ENCODE measurements at places on chromosomes 2 and 18.

GRCh38 chr18:75757951-75758350, 330.4 kb upstream of the SMIM21 start:
- DNase-seq: no peak

DNA sequence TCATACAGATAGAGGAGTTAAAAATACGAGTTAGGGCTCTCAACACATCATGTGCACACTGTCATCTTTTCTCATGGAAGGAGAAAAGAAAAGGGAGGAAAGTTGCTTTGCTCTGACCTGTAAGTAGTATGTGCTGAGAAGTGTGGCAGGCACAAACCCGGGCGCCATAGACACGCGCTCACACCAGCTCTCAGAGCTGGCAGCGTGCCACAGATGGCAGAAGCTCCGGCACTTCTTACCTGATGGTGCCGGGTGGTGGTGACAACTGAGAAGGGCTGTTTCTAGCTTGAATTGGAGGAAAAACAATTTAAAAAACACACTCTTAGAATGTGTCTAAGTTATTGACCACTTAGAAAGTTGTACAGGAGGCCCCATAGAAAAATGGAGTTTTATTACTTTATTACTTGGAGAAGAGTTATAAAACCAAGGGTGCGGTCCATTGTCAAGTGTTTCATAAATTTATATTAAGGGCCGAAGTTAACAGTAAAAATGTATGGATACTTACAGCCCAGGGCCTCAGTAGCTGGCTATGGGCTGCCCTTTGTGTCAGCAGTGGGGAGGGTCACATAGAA, 92.2 kb downstream of the DPP4 start:
- no peak for DNase-seq

DNA sequence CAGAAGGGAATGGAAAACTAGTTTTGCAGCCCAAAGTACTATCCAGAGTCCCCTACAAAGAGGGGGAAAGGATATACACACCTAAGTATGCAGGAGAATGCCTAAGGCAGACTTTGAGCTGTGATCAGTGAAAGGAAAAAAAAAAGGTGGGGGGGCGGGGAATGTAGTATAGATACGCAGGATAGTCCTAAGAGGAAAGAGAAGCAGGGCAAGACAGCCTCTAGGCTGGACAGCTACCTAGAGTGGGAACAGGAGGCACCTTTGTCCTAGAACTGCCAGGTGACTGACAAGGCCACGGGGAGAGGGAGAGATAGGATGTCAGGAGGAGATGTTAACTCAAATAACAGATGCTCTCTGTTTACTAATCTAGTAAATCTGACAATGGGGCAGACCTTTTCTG, 6.0 kb downstream of the REEP1 start:
- no peak for DNase-seq

GRCh38 chr18:57113799-57114420, 33.0 kb upstream of the BOD1L2 start:
- DNase-seq: no peak

GRCh38 chr2:241637795-241638660, 535 bp downstream of the ATG4B start:
- DNase-seq: no peak

DNA sequence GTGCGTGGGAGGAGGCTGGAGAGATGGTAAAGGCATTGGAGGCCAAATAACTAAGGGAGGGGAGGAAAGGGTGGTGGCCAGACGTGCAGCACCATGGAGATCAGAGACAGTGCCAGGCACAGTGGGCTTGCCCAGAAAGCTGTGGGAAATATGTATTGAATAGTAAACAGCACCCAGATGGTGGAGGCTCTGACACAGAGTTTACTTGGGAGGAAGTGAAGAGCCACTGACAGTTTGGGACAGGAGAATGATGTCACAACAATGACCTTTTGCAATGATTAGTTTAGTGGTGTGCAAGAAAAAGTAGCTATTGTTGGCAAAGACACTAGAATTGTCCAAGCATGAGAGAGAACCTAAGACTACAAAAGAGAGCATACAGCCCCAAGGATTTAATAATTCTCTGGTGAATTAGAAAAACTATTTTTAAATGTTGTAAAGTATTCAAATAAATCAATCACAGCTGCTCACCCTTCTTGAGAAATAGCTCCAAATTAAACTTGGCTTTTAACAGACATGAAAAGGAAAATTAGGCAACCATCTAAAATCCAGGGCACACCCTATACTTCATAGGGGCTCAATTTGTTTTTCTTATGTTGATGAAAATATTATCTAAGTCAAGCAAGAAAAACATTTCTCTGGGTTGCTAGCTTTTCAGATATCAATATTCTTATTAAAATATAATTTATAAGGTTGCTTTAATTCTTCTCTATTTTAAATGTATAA, 458.7 kb upstream of the HNRNPA3 start:
- DNase-seq: no peak

DNA sequence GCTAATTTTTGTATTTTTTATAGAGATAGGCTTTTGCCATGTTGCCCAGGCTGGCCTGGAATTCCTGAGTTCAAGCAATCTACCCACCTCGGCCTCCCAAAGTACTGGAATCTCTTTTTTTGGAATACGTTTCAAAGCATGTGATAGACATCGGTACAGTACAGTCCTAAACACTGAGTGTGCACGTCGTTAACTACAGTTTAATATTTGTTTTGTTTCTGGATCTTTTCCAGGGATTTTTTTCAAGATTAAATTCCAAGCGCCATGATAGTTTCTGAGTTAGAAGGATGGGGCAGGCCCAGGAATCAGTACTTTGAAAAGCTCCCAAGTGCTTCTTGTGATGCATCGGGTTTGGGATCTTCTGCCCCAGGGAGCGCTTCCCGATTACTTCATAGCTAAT, 33.3 kb downstream of the NEDD4L start:
- no peak for DNase-seq

- no peak for DNase-seq
Measured at GRCh38 chr18:8260827-8261226, 348.4 kb upstream of the RAB12 start.

DNA sequence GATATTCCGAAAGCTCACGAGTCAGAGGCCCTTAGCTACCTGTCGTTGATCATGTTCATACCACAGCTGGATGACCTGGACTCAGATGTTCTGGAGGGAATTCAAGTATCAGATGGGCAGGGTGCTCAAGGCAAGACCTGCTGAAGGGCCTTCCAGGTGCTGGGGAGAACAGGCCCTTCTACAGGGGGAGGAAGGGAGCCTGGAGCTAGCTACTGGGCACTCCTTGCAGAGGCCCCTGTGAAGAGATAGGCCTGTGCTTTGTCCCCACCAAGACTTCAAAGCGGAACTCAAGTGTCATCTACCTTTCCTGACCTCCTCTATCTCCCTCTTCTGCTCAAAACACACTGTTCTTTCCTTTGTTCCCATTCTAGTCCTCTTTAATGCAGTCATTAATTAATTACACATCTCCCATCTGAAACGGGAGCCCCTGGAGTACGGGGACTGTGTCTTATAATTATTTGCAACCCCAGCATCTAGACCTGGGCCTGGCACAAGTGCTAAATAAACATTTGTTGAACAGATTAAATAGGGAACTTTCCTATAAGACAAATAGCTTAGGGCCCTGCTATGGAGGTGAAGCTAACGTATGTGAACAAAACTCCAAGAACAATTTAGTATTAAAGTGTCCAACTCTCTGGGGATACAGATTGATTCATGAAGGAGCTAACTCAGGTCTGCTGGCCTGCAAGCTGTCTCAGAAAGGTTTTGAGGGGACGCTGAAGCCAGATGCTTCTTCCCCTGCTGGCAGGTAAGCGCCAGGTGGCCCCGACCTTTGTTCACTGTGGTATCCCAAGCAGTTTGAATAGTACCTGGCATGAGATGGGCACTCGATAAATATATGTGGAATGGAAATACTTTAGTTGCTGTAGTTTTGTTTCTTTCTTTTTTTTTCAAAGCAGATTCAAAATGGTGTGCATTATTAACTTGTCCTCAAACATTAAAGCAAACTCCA, 22.0 kb downstream of the RHOB start:
- no peak for DNase-seq

DNA sequence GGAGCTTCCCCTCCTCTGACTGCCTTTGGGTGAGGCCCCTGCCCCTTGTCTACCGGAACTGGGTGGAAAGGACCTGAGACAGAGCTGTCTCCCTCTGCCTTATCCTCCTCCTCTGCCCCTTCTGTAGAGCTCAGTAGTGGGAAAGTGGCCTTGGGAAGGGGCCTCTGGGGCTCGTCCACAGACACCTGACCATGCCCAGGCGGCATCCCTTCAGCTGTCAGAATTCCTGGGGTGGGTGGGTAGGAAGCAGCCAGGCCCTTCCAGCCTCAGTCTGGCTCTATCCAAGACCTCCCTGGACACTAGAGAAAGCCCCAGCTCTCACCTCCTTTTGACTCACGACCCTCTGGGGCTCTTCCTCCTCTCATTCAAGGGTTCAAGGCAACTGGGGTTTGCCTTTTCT, 35.6 kb downstream of the B3GNT2 start:
- DNase-seq: no peak

DNA sequence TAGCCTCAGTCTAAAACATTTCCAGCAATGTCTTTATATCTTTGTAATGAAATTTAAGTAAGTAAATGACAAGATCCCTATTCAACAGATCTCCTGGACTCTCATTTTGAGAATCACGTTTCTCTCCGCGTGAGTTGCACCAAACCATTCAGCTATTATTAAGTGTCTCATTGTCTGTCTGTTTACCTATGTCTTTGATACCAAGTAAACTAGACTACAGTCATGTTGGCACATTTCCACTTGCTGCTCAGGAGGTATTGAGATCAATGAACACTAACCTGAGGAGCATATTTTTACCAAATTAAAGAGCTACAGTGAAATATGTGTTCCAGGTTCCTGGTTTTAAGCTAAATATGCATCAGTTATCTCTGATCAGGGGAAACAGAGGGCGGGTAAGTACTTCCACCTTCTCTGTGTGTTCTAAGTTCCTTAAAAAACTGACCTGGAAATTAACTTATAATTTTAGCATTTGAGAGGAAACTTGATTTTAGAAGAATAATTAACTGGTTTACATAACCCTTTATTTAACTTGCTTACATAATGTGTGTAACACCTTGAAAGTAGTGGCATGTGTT, 125.8 kb downstream of the OSBPL6 start:
- no peak for DNase-seq

GRCh38 chr2:223054193-223054781, 2.3 kb downstream of the KCNE4 start:
- DNase-seq: no peak

DNA sequence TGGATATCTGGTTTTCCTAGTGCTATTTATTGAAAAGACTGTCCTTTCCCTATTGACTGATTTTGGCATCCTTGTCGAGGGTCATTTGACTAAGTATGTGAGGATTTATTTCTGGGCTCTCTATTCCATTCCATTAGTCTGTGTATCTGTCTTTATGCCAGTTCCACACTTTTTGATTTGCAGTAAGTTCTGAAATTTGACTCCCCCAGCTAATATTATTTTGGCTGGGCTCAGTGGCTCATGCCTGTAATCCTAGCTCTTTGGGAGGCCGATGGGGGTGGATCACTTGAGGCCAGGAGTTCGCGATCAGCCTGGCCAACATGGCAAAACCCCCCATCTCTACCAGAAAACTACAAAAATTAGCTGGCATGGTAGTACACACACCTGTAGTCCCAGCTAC, 46.8 kb upstream of the GAREM2 start:
- DNase-seq: no peak

DNA sequence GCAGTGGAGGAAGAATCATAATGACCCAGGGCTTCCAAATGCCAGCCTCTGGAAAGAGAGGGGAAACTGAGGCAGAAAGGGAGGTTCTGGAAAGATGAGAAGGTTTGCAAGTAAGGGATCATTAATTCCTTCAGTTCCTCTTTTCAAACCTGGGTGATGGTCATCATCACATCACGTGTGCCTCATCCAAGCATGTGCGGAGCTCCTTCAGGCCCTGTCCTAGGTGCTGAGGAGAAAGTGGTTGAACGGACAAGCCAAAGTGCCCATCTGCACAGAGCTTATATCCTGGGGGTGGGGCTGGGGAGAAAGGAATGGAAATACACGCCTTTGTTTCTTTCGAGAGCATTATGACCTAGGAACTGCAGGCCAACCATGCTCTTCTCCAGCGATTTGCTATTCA, 60.2 kb upstream of the AFF3 start:
- no peak for DNase-seq

DNA sequence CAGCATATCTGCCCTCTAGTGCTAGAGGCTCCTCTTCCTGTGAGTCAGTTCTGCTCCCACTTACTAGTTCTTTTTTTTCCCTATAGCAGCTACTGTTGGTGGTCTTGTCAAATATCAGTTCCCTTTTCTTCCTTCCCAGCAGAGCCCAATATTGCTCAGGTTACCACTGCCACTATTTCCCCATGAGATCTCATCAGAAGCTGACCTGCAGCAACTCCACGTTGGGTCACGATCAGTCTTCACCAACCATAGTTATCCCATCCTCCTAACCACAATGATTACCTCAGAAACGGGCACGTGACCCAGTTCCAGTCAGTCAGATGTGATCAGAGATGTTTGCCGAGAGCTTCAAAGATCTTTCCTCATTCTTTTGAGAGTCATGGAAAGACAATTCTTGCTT, 59.7 kb upstream of the CAPN13 start:
- DNase-seq: no peak

- no peak for DNase-seq
Measured at GRCh38 chr2:4831751-4832150, 860.4 kb upstream of the SOX11 start.

- DNase-seq: no peak
Measured at GRCh38 chr2:202831242-202832220, 40.0 kb downstream of the ICA1L start.

GRCh38 chr2:163453920-163454319, 281.9 kb downstream of the FIGN start:
- no peak for DNase-seq

- DNase-seq: no peak
Measured at GRCh38 chr2:103010306-103010705, 248.5 kb downstream of the TMEM182 start.

DNA sequence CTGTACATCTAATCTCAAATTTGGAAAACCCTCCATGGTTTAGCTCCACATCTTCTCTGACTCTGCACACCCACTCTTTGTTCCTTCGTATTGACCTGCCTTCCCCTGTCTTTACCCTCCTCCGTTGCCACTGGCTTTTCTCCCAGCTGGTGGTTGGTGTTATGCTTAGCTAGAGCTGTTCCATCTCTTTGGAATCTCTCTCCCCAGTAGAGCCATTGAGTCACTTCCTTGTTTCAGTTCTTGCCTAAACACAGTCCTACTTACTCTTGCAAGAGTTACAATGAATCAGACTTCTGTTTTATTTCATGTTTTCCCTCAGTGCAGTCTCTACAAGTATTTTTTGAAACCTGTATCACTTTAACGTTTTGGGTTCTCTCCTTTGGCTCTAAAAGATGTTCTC, 263.9 kb downstream of the LTBP1 start:
- no peak for DNase-seq

DNA sequence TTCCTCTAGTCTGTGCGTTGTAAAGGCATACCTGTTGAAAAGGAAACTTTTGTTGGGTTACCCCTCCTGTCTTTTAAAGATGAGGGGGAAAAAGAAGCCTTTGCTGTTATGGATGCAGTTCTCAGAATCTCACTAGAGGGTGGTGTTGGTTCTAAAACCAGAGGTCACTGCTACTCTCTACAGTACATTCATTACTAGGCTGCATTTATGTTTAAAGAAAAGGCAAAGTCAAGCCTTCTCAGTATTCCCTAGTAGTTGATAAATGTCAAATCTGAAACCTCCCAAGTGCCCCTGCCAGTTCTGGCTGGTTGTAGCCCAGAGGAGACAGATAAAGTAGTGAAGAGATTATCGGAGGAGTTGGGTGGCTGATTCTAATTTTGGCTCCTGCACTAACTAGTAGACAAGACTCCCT, 1.4 kb upstream of the PLCL1 start:
- no peak for DNase-seq
